ENCODE measurements at places on chromosomes 1 and 21.

DNA sequence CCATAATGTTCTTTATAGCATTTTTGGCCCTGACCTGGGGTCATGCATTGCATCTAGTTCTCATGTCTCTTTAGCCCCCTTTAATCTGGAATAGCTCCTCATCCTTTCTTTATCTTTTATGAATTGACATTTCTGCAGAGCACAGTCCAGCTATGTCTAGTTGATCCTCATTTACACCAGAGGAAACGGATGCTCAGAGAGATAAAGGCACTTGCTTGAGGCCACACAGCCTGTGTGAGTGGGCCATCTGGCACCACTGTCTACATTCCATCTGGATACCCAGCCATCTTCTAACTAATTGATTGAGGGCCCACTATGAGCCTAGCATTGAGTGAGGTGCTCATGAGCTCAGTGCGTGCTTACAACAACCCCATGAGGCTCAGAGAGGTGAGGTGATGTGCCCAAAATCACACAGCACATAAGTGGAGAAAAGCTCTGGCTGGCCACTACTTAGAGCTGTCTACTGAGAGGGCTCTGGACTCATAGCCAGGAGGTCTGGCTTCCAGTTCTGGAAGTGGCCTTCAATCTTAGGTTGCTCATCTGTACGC, 3.5 kb downstream of the HPCA start:
- DNase-seq = no peak

DNA sequence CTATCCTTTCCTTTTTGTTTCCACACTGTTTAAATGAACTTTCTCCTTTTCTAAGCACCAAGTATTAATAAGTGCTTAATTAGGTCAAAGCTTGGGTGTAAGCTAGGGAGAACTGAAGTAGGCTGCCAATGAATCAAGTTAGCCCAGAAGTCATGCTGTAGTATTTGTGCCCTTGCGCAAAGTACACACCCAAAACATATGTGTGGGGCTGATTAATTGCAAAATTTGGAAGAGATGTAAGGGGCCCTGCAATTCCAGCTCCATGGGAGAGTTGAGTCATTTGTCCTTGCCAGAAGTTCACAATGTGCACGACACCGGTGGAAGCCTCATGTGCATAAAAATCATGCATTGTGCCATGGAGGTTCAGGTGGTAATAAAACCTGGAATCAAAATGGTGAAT, 18.6 kb upstream of the NTNG1 start:
- no peak for DNase-seq

- no peak for DNase-seq
Observed at GRCh38 chr1:8217011-8217711, 100.8 kb upstream of the SLC45A1 start.

DNA sequence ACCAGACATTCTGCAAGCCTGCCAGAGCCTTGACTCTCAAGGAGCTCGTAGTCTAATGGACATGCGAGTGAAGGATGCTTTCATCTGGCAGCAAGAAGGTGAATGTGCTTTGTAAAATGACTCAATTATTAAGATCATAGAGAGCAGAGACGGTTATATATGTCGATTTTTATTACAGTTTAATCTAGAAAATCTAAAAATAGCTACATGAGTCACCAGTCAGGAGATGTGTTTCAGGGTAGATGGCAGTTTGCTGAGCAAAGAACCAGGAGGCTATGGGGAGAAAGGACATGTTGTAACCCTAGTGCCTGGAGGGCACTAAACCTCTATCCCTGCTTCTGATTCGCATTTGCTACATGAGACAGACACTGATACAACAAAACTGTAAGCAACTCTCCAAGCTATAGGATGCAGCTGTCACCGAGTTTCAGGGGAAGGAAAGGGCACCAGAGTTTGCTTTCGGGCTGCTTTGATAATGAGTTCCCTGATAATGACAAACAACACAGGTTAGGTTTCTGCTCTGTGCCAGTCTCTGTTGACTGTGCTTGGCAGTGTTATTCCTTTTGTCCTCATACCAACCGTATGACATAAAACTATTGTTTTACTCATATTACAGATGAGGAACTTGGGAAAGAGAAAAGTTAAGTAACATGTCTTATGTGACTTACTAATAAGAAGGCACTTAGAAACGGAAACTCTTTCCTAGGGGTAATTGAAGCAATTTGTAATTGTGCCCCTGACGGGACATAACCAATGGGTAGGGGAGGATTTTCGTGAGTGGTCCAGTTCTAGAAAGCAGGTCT, 43.2 kb downstream of the C1orf198 start:
- no peak for DNase-seq

- DNase-seq = no peak
Observed at GRCh38 chr1:55062801-55063576, 23.6 kb downstream of the PCSK9 start.

- no peak for DNase-seq
Observed at GRCh38 chr1:87130438-87130837, 198.2 kb upstream of the LMO4 start.

DNA sequence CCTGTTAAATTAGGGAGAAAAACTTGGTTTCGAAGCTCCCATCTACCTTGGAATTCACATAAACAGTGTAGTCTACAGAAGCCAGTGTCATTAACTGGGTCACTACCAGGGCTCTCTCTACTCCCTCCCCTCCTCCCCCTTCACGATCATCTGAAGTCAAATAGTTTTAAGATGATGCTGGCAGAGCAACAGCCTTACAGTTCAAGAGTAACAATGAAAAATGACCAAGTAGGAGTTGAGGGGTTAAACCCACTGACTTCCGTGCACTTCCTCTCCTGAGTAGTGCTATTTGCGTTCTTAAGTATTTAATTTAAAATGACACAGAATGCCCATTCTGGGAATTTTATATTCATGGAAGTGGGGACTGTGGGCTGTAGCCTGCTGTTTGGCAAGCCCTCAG, 236.9 kb downstream of the SIPA1L2 start:
- DNase-seq = no peak

GRCh38 chr21:43635436-43635835, 23.9 kb downstream of the HSF2BP start:
- no peak for DNase-seq

DNA sequence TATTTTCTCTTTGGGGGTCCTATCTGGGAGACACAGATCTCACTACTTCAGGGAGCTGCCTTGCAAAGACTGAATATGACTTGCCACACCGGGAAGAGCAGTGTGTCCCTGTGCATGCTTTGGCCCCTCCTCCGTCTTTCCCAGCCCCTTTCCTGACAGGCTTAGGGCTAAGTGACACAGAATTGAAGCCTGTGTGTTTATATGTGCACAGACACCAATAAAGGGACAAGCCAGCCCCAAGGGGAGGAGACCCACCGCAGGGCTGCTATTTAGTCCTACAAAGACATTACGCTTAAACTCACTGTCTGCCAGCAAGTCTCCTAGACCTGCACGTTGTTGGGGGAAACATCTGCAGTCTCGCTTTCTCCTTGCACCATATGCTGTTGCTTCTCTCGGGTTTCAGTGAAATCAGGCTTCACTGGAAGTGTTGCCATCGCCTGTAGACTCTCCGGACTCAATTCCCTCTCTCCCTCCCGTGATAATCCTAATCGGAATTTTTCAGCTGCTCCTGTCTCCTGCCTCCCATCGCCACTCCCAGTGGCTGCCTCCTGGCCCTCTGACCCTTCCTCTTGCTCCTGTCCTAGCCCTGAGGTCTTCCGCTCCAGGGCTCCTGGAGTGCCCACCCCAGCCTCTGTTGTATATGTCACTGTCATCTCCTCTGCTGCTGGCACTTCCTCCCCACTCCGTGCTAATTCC, 58.5 kb upstream of the LRRC53 start:
- no peak for DNase-seq

DNA sequence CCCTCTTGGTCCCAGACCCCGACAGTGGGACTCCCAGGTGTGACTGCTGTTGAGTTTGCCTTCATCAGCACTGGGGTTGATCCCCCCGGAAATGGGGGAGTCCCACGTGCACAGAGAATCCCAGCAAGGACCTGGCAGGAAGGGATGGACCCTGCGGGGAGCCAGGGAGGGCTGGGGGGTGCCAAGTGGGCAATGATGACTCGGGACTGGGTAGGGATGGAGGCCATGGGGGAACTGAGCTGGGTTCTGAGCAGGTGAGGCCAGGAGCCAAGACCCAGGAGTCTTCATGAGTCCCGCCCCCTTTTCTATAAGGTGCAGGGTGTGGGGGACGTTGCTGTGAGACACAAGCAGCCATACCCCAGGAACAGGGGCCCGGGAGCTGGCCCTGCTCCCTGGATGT, 103.8 kb downstream of the CRYAA start:
- DNase-seq = no peak

- DNase-seq = no peak
Observed at GRCh38 chr1:154445040-154445472, 39.9 kb downstream of the IL6R start.

GRCh38 chr1:189859385-189859977, 618.2 kb downstream of the BRINP3 start:
- no peak for DNase-seq

Measured in NCI-H510A (cell line).